ENCODE measurements at places on chromosomes 12 and 14. TPM values are rescaled to one million over a fixed set of nuclear protein-coding genes. Genes with fewer than 3 reads are reported as not detected.

DNA sequence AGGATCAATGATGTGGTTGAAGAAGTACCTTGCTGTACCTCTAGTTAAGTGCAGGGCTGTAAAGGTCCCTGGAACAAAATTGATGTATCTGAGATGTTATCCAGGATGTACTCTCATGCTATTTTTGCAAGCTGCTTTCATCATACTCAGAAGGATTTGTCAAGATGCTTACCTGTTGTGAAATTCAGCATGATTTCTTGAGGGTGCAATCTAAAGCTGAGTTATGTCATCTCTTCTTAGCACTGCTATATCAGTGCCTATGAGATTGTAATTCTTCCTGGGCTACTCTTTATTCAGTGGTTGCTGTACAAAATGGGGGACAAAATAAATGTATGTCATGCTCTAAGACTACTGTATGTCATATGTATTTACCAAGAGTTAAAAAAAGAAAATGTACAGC, 340.7 kb upstream of the LMO3 start:
- no peak overlapping the region for H3K27ac ChIP-seq
- no peaks in the 10 kb centered on the region for H3K27me3 ChIP-seq
- H3K4me1 ChIP-seq = no peaks in the 10 kb centered on the region

DNA sequence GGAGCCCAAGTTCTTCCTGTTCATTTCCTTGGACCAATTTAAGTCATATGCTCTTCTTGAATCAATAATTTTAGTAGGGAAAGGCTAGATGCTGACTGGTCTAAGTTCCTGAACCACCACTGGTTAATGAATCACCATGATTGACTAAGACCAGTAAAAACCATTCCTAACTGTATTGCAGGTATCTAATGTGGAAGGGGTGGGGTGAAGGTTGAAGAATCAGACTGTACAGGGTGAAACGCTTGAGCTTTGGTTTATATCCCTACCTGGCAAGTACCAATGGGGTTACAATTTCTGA, 100.1 kb downstream of the DYRK2 start:
- no peak overlapping the region for H3K27ac ChIP-seq
- no peak for DNase-seq
- peaks cover 4% of the 10 kb centered on the region for H3K4me1 ChIP-seq
- H3K36me3 ChIP-seq = no peaks in the 10 kb centered on the region

- no peaks in the 10 kb centered on the region for H3K4me1 ChIP-seq
- no peak overlapping the region for H3K27ac ChIP-seq
- H3K27me3 ChIP-seq = no peaks in the 10 kb centered on the region
- no peak overlapping the region for H3K4me3 ChIP-seq
- no peak for DNase-seq
Observed at GRCh38 chr12:31603546-31604009, 12.6 kb upstream of the DENND5B start.

DNA sequence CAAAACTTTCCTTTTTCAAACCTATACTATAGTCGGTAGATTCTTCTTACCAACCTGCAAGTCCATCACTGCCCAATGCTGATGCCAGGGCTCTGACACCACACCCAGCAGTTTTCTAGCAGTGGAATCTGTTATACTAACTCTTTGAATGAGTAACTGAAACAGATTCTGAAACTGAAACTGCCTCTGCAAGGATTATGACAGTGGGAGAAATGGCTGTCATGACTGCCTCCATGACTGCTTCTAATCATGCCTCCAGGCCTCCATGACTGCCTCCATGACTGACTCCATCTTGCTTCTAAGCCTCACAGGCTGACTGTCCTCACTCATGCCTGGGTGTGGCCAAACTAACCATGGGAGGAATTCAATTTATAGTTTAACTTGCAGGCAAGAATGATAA, 29.4 kb upstream of the OXA1L start:
- H3K27me3 ChIP-seq = no peaks in the 10 kb centered on the region
- no peak overlapping the region for H3K4me3 ChIP-seq
- DNase-seq = no peak
- H3K4me1 ChIP-seq = no peaks in the 10 kb centered on the region
- H3K36me3 ChIP-seq = no peaks in the 10 kb centered on the region

GRCh38 chr14:65062096-65063075, 39.9 kb downstream of the MAX start:
- H3K27ac ChIP-seq = no peak overlapping the region
- peaks cover 4% of the 10 kb centered on the region for H3K36me3 ChIP-seq
- no peaks in the 10 kb centered on the region for H3K27me3 ChIP-seq
- no peak overlapping the region for H3K4me3 ChIP-seq
- H3K4me1 ChIP-seq = no peaks in the 10 kb centered on the region

DNA sequence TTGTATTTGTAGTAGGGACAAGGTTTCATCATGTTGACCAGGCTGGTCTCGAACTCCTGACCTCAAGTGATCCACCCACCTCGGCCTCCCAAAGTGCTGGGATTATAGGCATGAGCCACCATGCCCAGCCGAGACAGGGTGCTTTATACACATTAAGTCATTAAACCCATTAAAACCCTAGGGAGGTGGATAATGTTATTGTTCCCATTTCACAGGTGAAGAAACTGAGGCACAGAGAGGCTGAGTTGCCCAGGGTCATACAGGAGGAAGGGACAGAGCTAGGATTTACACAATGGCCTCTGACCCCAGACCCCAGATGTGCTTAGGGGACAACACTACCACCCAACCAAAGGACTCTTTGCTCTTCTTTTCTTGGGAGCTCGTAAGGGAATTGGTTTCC, 51.0 kb upstream of the RIN3 start:
- no peak overlapping the region for H3K27ac ChIP-seq
- DNase-seq = no peak
- peaks cover 10% of the 10 kb centered on the region for H3K4me1 ChIP-seq
- H3K4me3 ChIP-seq = no peak overlapping the region

GRCh38 chr12:56288705-56289387, 11.3 kb downstream of the CS start:
- H3K27me3 ChIP-seq = no peaks in the 10 kb centered on the region
- H3K27ac ChIP-seq = no peak overlapping the region
- DNase-seq = no peak
- peaks cover 7% of the 10 kb centered on the region for H3K36me3 ChIP-seq

GRCh38 chr12:18696971-18697602, 40.7 kb downstream of the PLCZ1 start:
- H3K4me1 ChIP-seq = no peaks in the 10 kb centered on the region
- H3K27ac ChIP-seq = no peak overlapping the region
- no peaks in the 10 kb centered on the region for H3K27me3 ChIP-seq
- no peaks in the 10 kb centered on the region for H3K36me3 ChIP-seq
- no peak overlapping the region for H3K4me3 ChIP-seq

DNA sequence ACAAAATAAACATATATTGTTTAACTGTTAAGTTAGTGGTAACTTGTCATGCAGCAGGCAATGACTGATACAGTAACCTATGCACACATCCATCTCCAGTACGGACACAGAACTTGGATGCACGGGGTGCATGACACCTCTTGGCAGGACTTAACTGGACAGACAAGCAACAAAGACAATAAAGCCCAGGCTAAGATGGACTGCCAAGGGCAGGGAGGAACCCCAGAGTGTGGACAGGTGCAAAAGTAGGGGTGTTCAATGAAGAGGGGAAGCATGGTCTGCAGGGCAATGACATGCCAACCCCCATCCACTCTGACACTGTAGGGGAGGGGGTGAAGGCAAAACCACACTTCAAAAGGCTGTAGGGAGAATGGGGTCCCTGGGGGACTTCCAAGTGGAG, 11.7 kb downstream of the SSH1 start:
- H3K36me3 ChIP-seq = peaks cover 31% of the 10 kb centered on the region
- H3K4me3 ChIP-seq = no peak overlapping the region
- H3K27me3 ChIP-seq = no peaks in the 10 kb centered on the region
- peak overlapping the region; percentile 64 for H3K27ac ChIP-seq
- no peak for DNase-seq

GRCh38 chr12:111753144-111753881, 13.4 kb upstream of the ALDH2 start:
- H3K4me3 ChIP-seq = no peak overlapping the region
- DNase-seq = peak; percentile 76
- H3K36me3 ChIP-seq = peaks cover 2% of the 10 kb centered on the region
- no peaks in the 10 kb centered on the region for H3K27me3 ChIP-seq

DNA sequence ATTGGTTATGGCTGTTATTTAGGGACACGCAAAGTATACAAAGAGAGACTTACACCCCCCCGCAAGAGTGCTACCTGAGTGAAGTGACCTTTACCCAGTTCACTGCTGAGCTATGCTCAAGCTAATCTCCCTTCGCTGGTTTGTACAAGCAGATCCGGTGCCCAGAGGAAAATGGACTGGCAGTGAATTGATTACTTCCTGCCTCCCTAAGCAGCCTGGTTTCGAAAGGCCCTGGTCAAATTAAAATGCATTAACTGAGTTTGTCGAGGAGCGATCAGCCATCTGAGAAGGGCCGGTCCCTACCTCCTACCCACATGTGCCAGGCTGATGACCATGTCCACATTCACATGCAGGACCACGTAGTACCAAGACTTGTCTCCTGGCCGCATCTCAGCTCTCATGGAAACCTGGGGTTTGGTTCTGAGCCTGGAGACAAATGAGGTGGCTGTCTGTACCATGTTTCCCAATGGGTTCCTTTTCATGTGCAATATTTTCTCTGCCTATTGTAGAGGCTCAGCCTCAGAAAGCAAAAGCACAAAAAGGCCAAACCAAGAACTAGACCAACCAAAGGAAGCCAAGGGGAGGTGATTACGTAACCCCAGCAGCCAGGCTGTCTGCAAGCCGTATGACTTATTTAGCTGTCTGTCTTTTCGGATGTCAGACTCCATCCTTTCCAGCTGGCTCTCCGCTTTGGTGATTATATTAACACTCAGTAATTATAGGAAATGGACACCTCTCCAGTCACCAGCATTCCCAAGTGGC, 284.7 kb upstream of the PWP1 start:
- no peak overlapping the region for H3K27ac ChIP-seq
- H3K4me3 ChIP-seq = no peak overlapping the region
- H3K36me3 ChIP-seq = no peaks in the 10 kb centered on the region
- H3K27me3 ChIP-seq = no peaks in the 10 kb centered on the region
- peak; percentile 27 for DNase-seq

GRCh38 chr14:63243646-63244045, 39.4 kb downstream of the RHOJ start:
- peak; percentile 34 for DNase-seq
- H3K36me3 ChIP-seq = no peaks in the 10 kb centered on the region
- no peaks in the 10 kb centered on the region for H3K27me3 ChIP-seq
- H3K4me1 ChIP-seq = no peaks in the 10 kb centered on the region

- no peak for DNase-seq
- no peak overlapping the region for H3K27ac ChIP-seq
- no peaks in the 10 kb centered on the region for H3K4me1 ChIP-seq
- no peak overlapping the region for H3K4me3 ChIP-seq
- no peaks in the 10 kb centered on the region for H3K27me3 ChIP-seq
Observed at GRCh38 chr14:62626416-62626815, 418.8 kb downstream of the KCNH5 start.

DNA sequence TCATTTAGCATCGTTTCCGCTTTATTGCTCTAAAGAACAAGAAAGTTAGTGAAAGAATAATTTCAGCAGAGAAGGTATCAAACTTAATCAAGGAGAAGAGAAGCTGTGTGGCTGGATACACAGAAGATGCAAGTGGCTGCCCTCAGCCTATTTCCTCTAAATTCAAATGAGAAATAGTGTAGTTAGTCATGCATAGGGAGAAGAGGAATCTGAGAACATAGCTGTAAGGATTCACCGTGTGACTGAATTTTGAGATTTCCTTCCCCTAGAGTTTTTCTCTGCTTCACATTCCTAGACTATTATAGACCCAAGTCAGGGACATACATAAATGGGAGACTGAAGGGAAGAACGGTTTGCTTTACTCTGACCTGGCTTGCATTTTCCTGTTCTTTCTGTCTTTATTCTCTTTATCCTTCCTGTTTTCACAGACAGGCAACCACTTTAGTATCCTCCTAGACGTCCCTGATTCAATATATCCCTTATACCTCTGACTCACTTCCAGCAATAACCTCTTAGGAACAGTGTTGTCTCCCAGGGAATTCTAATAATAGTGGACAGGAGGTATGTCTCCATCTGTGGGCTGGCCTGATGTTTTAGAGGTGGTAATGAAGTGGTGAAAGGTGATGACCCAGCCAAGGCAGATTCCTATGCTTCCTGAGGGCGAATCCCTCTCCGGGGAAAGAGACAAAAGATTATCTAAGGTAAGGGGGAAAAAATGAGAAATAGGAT, 7.0 kb downstream of the RNASE10 start:
- DNase-seq = no peak
- H3K4me3 ChIP-seq = no peak overlapping the region
- no peaks in the 10 kb centered on the region for H3K4me1 ChIP-seq
- no peaks in the 10 kb centered on the region for H3K36me3 ChIP-seq
- H3K27ac ChIP-seq = no peak overlapping the region
- no peaks in the 10 kb centered on the region for H3K27me3 ChIP-seq

DNA sequence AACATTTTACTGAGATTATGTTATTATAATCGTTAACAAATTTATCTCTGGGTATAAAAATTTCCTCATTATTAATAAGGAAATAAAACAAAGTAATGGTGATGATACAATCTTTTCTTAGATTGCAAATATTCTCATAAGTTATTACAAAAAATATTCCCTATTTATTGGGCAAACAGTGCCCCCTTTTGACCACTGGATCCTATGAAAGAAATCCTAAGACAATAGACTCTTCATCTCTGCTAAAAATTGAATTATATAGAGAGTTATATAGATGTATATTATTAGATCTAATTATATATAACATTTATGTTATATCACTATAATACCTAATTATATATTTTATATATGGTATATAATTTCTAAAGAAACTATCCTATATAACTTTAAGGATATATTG, 94.2 kb upstream of the FGD4 start:
- H3K27me3 ChIP-seq = no peaks in the 10 kb centered on the region
- no peak overlapping the region for H3K27ac ChIP-seq
- no peak overlapping the region for H3K4me3 ChIP-seq
- H3K36me3 ChIP-seq = peaks cover 2% of the 10 kb centered on the region
- no peaks in the 10 kb centered on the region for H3K4me1 ChIP-seq

GRCh38 chr14:45610318-45610717, 357.3 kb upstream of the MIS18BP1 start:
- H3K4me3 ChIP-seq = no peak overlapping the region
- no peaks in the 10 kb centered on the region for H3K4me1 ChIP-seq
- no peaks in the 10 kb centered on the region for H3K27me3 ChIP-seq
- DNase-seq = peak; percentile 1

ADAMTS20 gene
- not detected for polyA plus RNA-seq

KRT77 gene
- not detected for polyA plus RNA-seq

CIDEB gene
- polyA plus RNA-seq = 0.35 TPM

KRT3 gene
- polyA plus RNA-seq = not detected

C12orf54 gene
- polyA plus RNA-seq = not detected

CCDC184 gene
- polyA plus RNA-seq = 0.28 TPM

AQP2 gene
- not detected for polyA plus RNA-seq

ALG10B gene
- 4.9 TPM for polyA plus RNA-seq

CLEC7A gene
- not detected for polyA plus RNA-seq

BAZ2A gene
- polyA plus RNA-seq = 42.5 TPM

CALCOCO1 gene
- 125 TPM for polyA plus RNA-seq

HIF1A gene
- polyA plus RNA-seq = 407 TPM

INSM2 gene
- not detected for polyA plus RNA-seq

CCDC175 gene
- not detected for polyA plus RNA-seq

SLC39A5 gene
- not detected for polyA plus RNA-seq

OLR1 gene
- polyA plus RNA-seq = 27.4 TPM

Measured in fibroblast of lung (primary cell).